Stimulated activated CD4-positive, alpha-beta T cell treated with anti-CD3 and anti-CD28 coated beads, Interleukin-4, amount 100 ng/mL, for 48 hours (primary cell): ENCODE measurements at places on chromosomes 4 and X.

DNA sequence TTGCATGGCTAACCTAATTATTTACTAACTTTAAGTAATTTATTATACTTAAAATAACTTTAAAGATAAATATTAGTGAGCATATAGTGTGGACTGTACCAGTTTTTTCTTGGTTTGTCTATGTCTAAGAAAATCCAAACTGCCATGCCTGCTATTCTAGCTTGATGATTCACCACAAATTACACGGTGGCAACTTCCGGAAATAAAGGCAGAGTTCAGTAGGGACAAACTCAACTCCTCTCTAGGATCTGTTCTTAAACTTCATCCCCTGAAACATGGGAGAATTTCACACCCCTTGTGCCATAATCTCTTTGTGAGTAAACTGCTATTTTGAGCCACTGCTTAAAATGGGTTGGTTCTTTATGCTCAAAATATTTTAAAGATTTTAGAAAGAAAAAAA lies 213.6 kb upstream of the NRK start:
- DNase-seq = no peak

DNA sequence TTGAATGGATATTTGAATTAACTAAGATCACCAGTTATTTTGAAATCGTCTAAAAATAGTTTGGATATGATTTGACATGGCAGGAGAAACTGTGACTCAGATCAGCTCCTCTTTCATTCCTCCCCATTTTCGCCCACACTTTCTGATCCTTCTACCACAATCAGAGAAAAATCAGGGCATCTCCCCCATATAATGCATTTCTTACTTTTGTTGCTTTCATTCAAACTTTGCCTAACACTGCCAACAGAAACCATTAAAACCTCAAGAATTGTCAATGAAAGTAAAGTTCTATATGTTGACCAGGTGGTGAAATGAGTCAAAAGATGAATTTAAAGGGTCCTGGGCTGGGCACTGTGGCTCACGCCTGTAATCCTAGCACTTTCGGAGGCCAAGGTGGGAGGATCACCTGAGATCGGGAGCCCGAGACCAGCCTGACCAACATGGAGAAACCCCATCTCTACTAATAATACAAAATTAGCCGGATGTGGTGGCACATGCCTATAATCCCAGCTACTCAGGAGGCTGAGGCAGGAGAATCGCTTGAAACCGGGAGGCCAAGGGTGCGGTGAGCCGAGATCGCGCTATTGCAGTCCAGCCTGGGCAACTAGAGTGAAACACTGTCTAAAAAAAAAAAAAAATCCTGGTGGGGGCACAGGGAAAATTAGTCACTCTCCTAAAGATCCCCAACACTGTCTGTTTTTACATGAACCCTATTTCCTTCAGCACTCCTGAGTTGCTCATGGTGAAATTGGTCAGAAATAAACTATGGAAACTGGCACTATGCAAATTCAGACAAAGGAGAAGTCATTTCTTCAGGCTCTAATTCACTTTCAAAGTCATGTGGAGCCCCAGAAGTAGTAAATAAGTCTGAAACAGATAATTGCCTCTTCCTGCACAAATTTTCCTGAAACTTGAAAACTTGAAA lies 122.8 kb upstream of the NOCT start:
- no peak for DNase-seq

GRCh38 chr4:1380368-1381151 lies 25.7 kb downstream of the NKX1-1 start:
- no peak for DNase-seq

- DNase-seq = peak; percentile 0
These were observed 276.3 kb upstream of the GALNT7 start for GRCh38 chr4:172892300-172892699.

GRCh38 chr4:121138039-121138825 lies 25.9 kb downstream of the TNIP3 start:
- peak; percentile 38 for DNase-seq

DNA sequence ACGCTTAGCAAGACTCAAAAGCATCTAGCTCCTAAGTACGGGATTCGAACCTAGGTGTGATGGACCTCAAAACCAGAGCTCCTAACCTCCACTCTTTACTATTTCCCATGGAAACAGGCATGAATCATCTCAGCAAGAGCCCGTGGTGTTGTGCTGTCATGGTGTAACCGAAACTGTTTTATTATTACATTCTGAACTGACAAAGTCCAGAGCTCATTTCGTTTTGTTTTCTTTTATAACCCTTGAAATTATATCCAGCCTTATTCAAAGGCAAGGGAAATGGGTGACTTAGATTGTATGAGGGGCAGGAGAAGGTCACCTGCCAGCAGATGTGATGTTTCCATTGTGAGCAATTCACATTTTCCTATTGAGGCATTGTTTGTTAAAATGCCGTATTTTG lies 301.1 kb downstream of the FRMPD4 start:
- DNase-seq = no peak

DNA sequence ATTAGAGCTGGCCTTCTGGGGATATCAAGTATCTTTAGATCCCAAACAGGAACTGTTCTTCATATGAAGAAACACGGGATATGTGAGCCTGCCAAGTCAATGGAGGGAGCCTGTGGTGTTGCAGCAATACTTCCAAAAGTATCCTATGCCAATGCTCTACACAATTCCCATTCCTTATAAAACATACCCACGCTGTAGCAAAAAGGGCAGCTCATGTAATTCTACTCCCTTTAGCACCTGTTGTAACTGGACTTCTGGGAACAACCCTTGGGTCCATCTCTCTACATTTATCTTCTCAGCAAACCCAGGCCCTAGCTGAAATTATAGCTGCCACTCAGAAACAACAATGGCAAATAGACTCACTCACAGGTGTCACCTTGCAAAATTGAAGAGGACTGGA lies 12.5 kb upstream of the NAF1 start:
- DNase-seq = no peak

- no peak for DNase-seq
These were observed 38.9 kb downstream of the RASGEF1B start for GRCh38 chr4:81432825-81433224.
